ENCODE measurements at places on chromosomes 5 and 9.

DNA sequence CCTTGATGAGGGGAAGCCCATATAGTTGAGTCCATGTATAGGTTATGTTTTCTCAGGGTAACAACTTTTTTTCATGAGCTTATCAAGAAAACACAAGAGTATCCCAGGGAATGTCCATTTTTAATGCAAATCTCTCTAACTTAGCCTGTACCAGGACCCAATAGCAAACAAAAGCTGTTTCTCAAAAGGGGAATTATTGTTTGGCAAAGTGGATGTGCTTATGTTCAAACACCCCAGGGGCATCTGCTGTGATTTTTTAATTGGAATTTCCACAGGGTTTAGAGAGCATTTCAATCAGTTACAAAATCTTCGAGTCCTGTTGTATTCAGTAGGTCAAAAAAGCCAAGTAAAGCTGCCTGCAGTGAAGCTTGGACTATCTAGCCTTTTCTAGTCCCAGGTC, 33.4 kb upstream of the CSNK1G3 start:
- DNase-seq: no peak

DNA sequence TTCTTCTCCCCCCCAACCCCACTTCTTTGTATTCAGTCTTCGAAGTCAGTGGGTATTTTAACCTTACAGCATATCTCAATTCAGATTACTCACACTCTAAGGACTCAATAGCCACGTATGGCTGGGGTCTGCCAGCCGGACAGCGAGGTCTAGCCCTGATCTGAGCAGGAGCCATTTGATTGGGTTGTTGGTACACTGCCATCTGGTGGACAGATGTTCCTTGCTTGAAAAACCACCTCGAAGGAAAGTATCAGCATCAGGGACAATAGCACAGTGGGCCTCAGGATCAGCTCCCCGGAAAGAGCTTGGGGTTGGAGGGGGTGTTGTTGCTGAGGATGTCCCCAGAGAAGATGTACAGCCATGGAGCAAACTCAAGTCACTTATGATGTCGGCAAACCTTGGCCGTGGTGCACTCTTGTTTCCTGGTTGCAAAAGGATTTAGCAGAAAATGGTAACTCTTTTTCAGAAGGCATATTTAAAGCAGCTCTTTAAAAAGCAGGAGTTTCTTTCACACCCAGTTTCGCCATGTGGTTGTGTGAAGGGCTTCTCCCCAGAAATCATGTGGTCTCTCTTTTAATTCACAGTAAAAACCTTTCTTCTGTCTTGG, 31.7 kb upstream of the KCNMB1 start:
- peak; percentile 64 for DNase-seq

GRCh38 chr9:19470567-19470966, 61.8 kb downstream of the ACER2 start:
- DNase-seq: no peak

- no peak for DNase-seq
Measured at GRCh38 chr9:13569602-13570067, 290.1 kb upstream of the MPDZ start.

DNA sequence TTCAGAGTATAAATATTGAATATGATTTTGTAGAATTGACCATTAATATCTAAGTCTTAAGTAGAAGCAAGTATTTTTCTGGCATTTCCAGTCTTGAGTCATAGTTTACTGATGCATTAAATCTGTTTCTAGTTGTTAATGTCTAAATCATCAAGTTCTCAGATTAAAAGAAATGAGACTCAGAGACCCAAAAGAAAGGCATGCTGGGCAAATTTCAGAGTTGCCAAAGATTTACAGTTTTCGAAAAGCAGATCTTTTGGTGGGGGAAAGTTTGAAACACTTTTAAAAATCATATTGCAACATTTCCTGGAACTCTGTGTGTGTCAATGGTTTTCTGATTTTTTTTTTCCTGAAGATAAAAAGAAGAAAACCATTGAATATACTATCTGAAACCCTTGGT, 60.9 kb downstream of the ANKRD55 start:
- DNase-seq: no peak

- DNase-seq: no peak
Measured at GRCh38 chr5:163604013-163604412, 98.6 kb downstream of the MAT2B start.

- no peak for DNase-seq
Measured at GRCh38 chr9:89993678-89994630, 389.1 kb downstream of the GADD45G start.

- no peak for DNase-seq
Measured at GRCh38 chr9:81596679-81597418, 92.5 kb downstream of the TLE1 start.

- no peak for DNase-seq
Measured at GRCh38 chr5:164958688-164959087, 1453.3 kb downstream of the MAT2B start.

DNA sequence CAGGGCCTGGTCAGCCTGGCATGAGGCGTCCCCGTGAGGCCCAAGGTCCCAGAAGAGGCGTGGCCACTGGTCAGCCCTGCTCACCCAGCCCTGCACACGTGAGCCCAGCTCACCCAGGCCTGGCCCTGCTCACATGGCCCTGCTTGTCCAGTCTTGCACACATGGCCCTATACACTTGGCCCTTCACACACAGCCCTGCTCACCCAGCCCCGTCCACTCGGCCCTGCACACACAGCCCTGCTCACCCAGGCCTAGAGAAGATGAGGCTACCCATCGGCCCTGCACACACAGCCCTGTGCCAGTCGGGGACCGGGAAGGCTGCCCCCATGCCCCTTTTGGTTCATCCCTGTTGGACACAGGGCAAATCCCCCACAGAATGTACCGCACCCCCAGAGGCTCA, 28.4 kb downstream of the ZDHHC11B start:
- DNase-seq: no peak

DNA sequence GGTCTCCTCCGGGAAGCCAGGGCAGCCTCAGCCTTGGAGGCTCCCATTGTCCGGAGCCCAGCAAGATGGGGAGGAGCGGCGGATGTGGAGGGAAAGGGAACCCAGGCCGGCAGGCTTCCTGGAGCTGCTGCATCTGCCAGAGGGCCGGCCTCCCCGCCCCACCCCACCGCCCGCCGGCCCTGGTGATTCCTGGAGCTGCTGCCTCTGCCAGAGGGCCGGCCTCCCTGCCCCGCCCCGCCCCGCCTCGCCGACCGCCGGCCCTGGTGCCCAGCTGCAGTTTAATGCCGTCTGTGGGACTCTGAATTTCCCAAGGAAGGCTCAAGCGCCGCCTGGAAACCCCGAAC, 31.6 kb downstream of the EXD3 start:
- DNase-seq: no peak

DNA sequence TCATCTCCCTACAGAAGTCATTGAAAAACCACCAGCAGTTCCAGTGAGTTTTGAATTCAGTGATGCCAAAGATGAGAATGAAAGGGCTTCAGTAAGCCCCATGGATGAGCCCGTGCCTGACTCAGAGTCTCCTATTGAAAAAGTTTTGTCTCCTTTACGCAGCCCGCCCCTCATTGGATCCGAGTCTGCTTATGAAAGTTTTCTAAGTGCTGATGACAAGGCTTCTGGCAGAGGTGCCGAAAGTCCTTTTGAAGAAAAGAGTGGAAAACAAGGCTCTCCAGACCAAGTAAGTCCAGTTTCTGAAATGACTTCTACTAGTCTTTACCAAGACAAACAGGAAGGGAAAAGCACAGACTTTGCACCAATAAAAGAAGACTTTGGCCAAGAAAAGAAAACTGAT, 90.1 kb downstream of the MAP1B start:
- no peak for DNase-seq

DNA sequence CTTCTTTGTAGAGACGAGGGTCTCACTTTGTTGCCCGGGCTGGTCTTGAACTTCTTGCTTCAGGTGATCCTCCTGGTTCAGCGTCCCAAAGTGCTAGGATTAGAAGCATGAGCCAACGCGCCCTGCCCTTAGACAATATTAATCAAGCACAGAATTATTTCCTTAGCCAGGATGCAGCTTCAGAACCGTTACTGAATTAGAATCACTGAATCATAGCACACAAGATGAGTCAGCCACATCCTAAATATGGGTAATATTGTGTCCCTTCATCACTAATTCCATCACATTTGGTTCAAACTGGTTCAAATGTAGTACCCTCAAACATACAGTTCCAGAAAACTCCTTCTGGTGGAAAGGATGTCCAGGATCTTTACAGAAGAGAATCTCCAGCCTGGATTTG, 82.7 kb downstream of the BNC2 start:
- no peak for DNase-seq

- no peak for DNase-seq
Measured at GRCh38 chr9:123281659-123282350, 13.4 kb upstream of the STRBP start.

GRCh38 chr5:76294573-76294972, 108.5 kb upstream of the IQGAP2 start:
- no peak for DNase-seq

DNA sequence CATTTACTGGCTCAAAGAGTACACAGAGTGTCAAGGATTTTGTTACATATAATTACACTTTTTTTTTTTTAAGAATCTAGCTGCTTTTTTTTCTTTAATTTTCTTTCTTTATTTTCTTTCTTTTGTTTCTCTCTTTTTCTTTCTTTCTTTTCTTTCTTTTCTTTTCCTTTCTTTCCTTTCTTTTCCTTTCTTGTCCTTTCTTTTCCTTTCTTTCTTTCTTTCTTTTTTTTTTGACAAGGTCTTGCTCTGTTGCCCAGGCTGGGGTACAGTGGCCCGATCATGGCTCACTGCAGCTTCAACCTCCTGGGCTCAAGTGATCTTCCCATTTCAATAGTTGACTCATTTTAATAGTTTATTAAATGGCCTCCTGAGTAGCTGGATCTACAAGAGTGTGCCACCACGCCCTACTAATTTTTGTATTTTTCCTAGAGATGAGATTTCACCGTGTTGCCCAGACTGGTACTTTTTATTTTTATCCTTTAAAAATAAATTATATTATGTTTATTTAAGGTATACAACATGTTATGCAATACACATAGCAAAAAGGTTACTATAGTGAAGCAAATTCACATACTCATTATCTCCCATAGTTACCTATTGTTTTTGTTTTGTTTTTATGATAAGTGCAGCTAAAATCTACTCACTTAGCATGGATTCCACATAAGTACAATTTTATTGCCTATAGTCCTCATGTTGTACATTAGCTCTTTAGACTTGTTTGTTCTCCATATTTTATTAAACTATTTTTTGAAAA, 381.5 kb upstream of the KLF4 start:
- no peak for DNase-seq

DNA sequence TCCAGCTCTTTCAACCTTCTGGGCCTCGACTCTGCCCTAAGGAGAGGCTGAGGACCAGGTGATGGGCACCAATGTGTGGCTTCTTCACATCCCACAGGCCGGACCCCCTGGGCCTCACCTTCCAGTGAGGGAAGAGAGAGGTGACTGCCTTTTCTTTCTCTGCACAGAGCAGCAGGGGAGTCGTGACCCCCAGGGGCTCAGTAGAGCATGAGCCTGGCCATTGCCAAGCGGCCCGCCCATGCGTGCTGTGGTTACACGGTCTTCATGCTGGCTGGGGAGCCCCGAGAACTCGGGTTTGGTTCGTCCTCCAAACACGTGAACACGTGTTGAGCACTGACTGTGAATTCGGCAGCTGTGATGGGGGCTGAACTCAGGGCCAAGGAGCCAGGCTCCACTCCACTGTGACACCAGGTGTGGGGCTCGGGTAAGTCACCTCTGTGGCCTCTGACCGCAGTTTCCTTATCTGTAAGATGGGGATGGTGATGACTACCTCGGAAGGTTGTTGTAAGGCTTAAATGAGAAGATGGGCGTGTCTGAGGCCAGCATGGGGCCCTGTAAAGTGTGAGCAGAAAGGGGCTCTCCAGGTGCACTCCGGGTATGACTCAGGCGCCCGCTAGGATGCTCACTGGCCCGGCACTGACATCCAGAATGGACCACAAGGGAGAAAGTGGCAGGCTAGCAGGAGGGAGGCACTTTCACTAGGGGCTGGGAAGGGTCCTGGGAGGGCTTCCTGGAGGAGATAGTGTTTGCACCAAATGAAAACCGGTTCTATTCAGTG, 13.4 kb upstream of the GRHPR start:
- DNase-seq: peak; percentile 82

GRCh38 chr5:103601314-103601713, 38.7 kb upstream of the NUDT12 start:
- no peak for DNase-seq

- DNase-seq: no peak
Measured at GRCh38 chr9:94666364-94667099, 27.2 kb upstream of the FBP1 start.

GRCh38 chr9:74645007-74645639, 148.0 kb downstream of the RORB start:
- DNase-seq: no peak

DNA sequence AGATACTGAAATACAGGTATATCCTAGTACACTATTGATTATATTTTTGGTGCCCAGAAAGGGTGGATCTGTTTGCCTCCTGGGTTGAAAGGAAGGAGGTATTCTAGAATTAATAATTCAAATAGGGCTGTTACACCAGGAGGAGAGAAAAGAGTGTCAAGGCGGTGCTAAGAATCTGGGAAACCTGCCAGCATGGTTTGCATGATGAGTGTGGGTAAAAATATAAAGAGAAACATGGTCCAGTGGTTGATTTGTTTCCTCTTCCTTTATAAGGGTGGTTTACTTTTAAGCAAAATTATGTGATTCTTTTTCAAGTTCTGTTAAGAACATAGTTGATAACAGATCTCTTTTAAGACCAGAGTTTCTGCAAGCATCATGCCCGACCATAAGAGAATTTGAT, 69.4 kb upstream of the NFIB start:
- DNase-seq: no peak

DNA sequence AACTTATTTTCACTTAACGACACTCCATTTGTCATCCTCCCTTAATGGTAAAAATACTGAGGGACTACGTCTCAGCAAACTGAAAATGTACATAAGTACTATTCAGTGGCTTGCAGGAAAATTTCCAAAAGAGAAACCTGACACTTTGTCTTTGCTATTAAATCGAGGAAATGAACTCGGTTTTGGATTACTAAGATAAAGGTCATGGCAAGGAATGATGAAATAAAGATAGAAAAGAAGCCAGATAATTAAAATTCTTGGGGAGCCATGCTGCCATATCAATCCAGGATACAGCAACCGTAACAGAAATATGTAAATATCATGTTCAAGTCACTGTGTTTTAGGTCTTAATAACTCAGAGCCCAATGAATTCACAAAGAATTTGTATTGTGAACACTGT, 647.8 kb downstream of the CDH9 start:
- no peak for DNase-seq

GRCh38 chr9:94864862-94865509, 138.5 kb downstream of the AOPEP start:
- DNase-seq: no peak

- no peak for DNase-seq
Measured at GRCh38 chr5:99063737-99064136, 134.9 kb upstream of the CHD1 start.

DNA sequence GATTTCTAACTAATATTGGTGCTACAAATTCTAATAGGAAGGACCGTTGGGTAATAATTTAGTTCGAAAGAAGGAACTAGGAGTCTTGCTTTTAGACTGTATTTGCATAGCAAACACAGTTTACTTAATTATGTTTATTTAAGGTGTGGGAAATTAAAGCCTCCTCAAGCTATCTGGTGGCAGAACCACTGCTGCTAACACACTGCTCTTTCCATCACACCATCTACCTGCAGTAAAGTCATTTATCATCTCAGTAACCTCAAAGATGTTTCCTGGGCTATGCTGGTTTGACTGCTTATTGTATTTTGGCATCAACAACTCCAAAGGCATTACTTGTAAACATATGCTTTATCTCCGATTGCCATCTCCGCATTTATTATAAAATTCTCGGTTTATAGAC, 114.3 kb downstream of the DEPDC1B start:
- no peak for DNase-seq
